Stimulated activated CD8-positive, alpha-beta memory T cell treated with anti-CD3 and anti-CD28 coated beads, Interleukin-4, amount 100 ng/mL, for 4 hours (primary cell): ENCODE measurements at places on chromosomes 5 and 9.

GRCh38 chr9:70020991-70021571 is 22.6 kb upstream of the MAMDC2 start:
- no peak for DNase-seq

GRCh38 chr5:122741681-122742080 is 33.2 kb upstream of the SNX2 start:
- no peak for DNase-seq

DNA sequence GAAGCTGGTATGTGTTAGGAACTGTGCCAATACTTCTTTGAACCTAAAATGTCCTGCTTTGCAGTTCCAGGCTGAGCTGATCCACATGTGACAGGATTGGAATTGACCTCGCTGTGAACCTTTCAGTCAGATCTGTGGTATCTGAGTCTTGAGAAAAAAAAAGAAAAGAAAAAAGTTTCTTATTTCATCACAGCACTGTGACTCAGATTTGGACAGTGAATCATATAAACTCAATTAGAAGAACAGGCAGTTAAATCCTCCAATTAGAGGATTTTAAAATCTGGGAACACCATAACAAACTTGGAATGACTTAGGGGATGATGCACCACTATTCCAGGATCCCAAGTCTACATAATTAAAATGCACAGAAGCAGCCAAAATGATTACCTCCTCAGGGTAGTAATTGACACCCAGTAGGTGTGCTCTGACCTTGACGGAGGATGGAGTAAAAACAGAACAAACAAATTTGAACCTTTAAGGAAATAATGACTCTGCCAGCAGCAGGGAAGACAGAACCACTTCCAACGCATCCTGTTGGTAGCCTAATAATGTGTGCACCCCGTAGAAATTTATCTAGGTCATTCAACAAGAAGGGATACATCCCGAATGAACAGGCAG is 57.8 kb upstream of the RAI14 start:
- DNase-seq, result no peak

DNA sequence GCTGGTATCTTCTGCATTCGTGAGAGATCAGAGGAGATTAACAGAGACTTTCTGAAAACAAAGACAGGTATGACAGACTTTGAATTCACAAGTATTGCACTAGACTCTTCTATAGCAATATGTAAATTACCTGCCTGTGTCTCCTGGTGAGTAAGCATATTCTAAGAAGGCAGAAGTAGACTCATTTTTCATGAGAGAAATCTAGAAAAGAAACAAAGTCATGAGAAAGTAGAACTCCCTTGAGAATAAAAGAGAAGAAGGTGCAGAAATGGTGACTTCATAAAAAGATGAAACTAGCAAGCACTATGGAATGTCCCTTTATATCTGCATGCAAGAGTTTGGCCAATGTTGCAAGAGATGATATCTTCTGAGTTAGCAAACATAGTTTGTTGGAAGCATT is 419.8 kb downstream of the DMRT2 start:
- DNase-seq, result no peak

DNA sequence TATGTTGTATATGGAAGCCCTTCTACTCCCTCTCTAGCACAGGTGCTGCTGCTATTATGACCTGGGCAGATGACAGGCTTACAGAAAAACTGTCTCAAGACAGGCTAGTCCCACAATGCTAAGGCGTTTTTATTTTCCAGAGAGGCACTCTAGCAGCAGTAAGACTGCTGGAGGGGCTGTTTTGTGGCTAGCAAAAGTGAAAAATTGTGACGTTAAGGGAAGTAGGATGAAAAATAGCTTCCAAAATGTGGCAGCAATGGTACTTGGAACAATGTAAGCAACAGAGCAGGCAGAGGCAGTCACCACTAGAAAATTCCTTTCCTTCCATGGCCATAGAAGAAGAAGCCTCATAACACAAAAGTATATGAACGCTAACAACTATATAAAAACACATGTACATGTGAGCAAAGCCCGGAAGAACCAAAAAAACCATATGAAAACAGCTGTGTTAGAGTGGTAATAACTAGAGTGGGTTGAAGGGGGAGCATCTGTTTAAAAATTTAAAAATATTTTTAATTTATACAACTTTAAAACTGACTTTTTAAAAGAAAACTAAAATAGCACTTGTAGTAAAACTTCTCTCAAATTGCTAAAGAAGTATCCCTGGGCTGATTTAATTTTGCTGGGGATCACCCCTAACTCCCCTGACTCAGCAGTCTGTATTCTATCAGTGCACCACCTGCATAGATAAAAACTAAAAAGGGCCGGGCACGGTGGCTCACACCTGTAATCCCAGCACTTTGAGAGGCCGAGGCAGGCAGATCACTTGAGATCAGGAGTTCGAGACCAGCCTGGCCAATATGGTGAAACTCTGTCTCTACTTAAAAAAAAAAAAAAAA is 30.6 kb downstream of the CLINT1 start:
- DNase-seq, result no peak

DNA sequence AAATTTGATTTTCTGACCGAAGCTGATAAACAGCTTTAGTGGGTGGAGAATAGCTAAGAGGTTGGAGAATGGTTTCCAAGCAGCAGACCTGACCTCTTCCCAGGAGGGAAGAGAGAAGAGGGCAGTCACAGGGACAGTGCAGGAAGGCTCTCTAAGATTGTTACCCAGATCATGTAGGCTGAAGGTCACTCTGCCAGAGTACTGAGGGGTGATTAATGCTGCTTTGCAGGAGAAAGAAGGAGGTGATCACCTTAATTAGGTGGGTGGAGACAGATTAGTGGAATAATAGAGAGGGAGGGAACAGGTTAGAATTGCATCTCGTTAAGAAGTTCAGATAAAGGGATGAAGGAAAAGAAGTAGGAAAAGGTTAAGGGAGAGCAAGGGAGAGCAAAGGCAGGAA is 440.5 kb downstream of the BRINP1 start:
- no peak for DNase-seq

DNA sequence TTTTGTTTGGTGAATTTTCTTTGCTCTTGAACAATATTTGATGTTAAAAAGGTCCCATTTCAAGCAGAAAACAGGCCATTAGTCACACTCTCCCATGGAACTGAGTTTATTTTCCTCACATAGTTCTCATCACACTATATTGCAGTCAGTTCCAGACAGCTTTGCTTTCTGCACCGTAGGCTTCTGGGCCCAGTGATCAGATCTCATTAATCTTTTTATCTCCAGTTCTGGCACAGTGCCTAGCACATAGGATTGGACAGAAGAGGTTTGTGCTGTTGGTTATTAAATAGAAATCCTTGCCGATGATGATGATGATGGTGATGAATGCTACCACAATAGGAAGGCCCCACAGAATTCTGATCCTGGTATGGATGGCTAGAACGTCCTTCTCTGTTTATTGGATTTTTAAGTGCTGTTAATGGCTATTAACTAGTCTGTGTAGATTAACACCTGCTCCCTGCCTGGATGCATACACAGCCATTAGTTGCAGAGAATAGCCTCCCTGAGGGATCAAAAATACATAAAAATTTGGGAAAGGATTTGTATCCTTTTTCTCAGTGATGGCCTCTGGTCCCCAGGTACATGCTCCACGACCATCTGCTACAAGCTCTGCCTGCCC is 52.0 kb upstream of the NTRK2 start:
- no peak for DNase-seq

DNA sequence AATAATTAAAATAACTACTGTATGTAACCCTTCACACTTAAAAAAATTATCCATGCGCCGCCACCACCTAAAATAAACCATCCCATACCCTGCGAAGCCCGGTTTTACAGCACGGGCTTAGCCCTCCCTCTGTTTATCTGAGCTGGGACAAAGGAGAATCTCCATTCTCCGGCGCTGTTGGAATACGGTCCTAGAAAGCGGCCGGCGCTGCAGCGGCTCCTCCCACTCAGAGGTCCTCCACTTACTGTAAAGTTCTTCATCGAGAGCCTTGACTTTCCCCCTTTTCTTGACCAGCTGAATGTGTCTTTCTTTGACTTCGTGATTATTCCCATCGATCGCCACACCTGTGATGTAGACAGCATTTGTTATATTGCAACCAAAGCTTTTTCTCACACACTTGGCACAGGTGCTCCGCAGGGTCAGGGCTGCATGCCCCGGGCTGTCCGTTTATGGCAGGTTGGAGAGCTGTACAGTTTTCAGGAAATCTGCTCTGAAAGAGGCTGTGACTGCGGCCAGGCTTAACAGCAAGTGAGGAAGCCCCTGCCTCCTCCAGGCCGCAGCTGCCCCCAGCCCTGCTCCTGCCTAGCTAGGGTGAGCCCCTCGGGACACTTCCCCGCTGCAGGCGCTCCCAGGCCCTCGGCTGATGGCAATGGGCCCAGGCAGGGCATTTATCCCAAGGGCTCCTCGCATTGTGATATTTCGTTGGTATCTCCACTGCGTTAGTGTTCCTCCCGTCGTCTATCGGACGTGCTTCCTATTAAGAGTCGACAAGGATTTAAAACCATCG is 16.7 kb downstream of the GFPT2 start:
- DNase-seq, result no peak

DNA sequence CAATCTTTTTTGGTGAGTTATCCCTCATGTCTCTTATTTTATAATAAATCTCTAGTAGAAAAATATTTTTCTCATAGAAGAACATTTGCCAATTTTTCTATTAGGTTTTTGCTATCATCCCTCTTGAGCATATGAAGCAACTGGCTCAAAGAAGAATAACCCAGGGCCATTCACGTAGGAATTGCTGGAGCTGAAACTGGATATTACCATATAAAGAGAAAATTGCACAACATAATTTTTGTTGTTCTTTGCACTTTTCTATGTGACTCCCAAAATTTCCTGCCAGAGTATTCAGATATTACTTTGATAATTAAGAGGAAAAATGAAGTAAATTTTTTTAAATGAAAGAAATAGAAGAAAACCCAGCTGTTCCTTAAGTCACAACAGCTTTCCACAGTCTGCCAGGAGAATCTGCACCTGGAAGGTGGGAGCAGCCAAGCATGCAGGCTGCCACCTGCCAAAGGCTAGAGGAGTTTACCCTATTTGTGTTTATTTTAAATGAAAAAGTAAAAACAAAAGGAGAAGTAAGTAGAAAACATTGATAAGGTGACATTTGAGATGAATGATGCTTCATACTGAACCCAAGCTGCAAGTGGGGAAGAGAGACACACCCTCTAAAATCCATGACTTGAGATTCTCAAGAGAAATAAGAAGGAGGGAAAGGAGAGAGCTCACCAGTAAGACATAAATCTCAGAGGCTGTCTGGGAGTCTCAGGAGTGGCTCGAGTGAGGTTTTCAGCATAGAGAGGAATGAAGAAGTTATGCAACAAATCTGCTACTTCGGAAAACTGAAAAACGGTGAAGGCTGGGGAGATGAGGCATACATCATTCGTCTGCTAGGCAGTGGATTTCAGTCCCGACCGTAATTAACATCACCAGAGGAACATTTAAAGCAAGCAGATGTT is 31.5 kb upstream of the FREM1 start:
- no peak for DNase-seq

- no peak for DNase-seq
Measured at GRCh38 chr9:127926906-127927200, 3.7 kb downstream of the PIP5KL1 start.

- DNase-seq, result no peak
Measured at GRCh38 chr5:115227281-115227680, 35.4 kb downstream of the PGGT1B start.

DNA sequence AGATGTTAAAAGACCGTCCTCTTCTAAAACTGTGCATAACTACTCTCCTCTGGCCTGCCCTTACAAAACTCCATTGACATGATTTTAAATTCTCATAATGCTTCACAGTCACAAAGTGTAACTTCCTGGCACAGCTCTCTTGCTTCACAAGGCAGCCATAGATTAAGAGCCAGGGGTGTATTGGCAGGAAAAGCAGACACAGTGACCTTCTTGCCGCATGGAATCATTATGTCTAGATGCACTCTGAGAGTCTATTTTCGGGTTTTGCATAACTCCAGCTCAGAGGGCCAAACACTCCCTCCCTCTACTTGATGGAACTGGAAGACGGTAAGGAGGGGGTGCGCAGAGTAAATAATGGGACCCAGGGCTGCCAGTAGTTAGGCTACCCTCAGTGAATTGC is 110.1 kb downstream of the MARCHF3 start:
- no peak for DNase-seq

DNA sequence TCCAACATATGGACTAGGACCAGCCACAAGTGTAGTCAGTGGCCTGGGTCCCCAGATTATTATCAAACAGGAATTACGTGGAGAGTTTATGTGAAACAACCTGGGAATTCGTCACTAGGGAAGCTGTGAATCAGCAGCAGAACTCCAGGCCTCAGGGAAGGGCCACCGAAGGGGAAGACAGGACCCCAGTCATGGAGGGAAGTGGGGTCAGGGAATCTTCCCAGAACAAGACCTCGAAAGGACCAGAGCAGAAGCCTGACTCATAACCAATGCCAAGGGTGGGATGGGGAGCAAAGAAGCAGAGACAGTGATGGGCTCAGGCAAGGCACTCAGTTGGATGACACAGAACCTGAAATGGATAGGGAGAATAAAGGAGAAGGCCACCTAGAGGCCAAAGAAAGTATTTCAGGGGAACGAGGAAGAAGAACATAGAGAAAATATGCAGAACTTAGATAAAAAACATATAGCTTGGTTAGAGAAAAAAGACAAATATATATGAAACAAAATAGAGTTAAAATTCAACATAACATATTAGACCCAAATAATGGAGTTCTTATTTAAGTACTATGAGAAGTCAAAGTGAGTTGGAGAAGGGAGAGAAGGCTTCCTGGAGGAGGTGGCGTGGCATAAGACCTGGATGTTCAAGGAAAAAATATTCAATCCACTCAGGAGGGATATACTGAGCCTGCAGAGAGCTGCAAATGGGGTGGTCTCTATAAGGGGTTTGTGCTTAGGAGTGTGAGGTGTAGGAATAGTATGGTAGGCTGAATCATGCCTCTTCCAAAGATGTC is 66.7 kb upstream of the CAST start:
- DNase-seq, result no peak

DNA sequence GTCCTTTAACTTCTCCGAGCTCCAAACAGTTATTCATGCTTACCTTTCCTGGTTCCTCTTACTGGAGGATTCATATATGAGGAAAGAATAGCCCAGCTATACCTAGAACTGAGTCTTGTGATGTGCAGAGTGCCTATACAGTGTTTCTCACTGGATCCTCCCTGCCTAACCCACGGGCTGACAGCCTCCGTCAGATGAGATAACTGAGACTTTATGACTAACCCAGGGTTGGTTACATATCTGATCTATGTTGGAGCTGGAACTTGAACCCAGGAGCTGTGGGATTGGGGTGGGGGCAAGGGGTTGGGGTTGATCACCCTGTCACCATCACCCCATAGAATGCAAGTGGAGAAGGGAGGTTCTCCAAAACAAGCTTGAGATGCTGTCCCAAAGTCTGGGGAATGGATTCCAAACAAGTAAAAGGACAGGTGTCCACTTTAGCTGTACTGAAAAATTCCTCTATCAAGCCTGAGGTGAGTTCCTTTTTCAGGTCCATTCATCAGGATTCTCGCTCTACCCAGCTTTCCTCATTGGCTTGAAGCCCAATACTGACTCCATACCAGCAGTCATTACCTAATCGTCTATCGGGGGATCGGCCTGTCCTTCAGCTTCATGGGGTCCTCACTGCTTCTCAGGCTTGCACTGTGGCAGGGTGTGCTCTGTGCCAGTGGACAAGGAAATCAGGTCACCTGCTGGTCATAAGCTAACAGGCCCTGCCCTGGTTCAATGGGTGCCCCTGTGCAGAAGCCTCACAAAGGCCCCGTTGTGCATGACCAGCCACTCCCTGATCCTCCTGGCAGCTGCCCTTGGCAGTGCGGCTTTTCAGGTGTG is 100.6 kb downstream of the ARHGAP26 start:
- no peak for DNase-seq

- peak; percentile 58 for DNase-seq
Measured at GRCh38 chr5:157651623-157652376, 438 bp downstream of the SOX30 start.
